Stimulated activated CD4-positive, alpha-beta T cell treated with anti-CD3 and anti-CD28 coated beads, TNF-alpha, amount 100 ng/mL, for 48 hours (primary cell): ENCODE measurements at places on chromosomes 1 and 21.

GRCh38 chr1:232707142-232707541, 77.2 kb upstream of the SIPA1L2 start:
- DNase-seq: no peak

- DNase-seq: no peak
Measured at GRCh38 chr1:207854001-207854400, 56.9 kb downstream of the CD34 start.

GRCh38 chr1:17184161-17184665, 20.7 kb upstream of the PADI1 start:
- DNase-seq: no peak

- no peak for DNase-seq
Measured at GRCh38 chr1:48025076-48025475, 27.9 kb upstream of the TRABD2B start.

GRCh38 chr1:188343914-188344313, 1515.2 kb downstream of the PLA2G4A start:
- DNase-seq: no peak

DNA sequence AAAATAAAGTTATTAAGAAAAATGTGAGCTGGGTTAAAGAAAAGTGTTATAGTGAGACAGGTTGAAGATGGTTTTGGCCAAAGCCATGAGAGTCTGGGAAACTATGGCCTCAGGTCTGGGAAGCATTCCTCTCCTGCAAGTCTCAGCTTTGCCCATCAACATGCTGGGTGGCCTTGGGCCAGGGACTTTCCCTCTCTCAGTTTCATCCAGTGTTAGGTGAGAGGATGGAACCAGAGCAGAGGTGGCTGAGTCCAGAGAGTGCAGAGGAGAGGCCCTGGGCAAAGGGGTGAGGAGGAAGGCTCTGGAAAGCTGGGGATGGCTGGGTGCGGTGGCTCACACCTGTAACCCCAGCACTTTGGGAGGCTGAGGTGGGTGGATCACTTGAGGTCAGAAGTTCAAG, 10.5 kb downstream of the PADI2 start:
- no peak for DNase-seq
